ENCODE measurements at places on chromosomes 6 and 20.
A peak's percentile ranks its signal among the peaks of the same experiment; 100 is the strongest.

DNA sequence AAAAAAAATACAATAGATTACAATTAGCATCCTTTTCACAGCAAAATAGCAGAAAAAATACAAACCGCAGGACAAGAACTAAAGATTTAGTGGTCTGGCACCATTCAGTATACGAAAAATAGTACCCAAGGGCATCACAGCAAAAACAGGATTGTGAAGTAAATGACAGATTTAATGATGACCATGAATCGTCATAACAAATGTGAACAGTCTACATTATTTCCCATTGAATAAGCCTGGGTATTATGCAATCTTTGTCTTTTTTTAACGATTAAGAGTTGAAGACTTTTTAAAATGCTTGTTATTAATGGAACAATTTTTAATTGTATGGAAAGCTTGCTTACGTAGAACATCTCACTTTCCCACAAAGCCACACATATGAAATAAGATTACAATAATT lies 432.8 kb downstream of the PKHD1 start:
- no peak for DNase-seq

- no peak for DNase-seq
Measured at GRCh38 chr6:148479497-148479896, 136.9 kb downstream of the SASH1 start.

DNA sequence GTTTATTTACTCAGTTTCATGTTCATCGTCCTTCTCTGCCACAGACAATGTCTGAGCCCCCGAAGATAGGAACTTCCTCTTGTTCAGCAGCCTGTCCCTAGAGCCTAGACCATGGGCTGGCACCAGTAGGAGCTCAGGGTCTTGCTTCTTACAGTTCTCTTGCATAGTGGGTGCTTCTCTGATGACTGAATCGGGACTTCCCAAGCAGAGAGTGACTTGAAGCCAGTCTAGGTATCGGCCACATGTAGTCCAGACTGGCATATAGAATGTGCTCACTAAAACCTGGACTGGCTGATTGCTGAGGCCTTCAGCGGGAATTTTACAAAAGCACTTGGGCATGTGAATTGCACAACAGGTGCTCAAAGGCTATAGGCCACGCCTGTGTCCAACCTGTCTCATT lies 52.0 kb downstream of the PRDM1 start:
- DNase-seq = no peak

- no peak for DNase-seq
Measured at GRCh38 chr6:56833127-56833791, 121.6 kb upstream of the BEND6 start.

- DNase-seq = no peak
Measured at GRCh38 chr6:53625315-53625714, 40.2 kb downstream of the KLHL31 start.

DNA sequence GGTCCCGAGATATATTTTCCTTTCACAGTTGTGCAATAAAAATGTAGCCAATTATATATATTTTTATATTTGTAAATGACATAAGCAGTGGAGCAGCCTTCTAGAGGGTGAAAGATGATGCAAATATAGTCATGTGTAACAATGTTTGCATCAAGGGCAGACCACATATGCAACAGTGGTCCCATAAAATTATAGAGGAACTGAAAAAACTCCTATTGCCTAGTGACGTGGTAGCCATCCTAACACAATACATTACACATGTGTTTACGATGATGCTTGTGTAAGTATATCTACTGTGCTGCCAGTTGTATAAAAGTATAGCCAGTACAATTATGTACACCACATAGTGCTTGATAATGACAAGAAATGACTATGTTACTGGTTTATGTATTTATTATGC lies 162.8 kb downstream of the ZFAND3 start:
- no peak for DNase-seq

DNA sequence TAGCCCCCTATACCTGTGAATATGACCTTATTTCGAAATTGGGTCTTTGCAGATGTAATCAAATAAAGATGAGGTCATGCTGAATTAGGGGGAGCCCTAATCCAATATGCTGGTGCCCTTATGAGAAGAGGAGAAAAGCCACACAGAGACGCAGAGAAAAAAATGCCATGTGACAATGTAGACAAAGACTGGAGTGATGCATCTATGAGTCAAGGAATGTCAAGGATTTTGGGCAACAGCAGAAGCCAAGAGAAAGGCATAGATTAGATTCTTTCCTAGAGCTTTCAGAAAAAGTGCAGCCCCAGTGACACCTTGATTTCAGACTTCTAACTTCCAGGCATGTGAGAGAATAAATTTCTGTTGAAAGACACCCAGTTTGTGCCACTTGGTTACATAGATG lies 47.4 kb upstream of the HS3ST5 start:
- DNase-seq = no peak

DNA sequence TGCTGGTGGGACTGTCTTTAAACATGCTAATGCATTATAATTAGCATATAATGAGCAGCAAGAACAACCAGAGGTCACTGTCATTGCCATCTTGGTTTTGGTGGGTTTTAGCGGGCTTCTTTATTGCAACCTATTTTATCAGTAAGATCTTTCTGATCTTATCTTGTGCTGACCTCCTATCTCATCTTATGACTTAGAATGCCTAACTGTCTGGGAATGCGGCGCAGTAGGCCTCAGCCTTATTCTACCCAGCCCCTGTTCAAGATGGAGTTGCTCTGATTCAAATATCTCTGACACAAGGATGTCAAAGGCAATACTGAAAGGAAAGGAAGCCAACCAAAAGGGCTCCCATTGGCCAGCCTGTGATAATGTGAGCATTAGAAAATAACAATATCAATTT lies 29.8 kb upstream of the SEC63 start:
- DNase-seq = no peak

DNA sequence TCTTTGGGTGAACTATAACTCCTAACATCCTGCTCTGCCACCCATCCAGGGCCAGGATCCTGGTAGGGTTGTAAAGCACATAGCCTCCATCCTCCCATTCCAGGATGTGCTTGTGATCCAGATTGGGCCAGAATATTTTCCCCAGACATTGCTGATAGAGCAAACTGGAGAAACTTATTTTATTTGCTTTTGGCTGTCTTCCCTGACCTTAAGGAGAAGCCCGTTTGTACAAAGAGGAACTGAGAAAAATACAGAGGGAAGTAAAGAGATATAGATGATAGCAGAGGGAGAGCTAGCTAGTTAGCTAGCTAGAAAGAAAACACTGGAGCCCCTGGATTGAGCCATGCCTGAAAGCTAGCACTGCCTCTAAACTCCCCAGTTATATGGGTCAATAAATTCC lies 9.0 kb upstream of the HDAC2 start:
- no peak for DNase-seq

- no peak for DNase-seq
Measured at GRCh38 chr6:391559-392440, at the start of gene IRF4. Gene IRF4 (plus strand): TSS chr6:391752. CDS start chr6:393153, 1,401 bp downstream.

DNA sequence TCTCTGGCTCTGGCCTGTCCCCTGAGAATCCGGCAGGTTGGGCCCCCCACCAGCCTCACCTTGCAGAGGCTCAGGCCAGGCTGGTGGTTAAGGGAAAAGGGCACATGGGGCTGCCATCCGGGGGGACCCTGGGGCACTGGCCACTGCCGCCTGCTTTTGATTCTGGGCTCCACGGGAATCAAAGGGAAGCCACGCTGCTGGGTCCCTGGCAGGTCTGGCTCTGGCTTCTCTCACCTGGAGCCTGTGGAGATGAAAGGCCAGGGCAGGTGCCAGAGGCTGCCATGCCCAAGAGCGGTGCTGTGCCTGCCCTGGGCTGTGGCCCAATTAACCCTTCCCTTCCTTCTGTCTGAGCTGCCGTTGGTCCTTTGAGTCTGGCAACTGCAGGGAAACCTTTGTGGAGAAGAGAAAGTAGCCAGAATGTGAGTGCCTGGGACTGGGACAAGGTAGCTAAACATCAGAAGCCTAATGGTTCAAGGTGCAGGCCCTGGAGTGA lies 9.4 kb upstream of the CDH22 start:
- no peak for DNase-seq

GRCh38 chr6:112781241-112781640 lies 434.1 kb downstream of the RFPL4B start:
- peak; percentile 30 for DNase-seq

- no peak for DNase-seq
Measured at GRCh38 chr6:40393641-40394040, 193.5 kb downstream of the LRFN2 start.

GRCh38 chr6:75760320-75760719 lies 11.3 kb downstream of the MYO6 start:
- DNase-seq = no peak

GRCh38 chr20:2602046-2602735 lies 50.2 kb upstream of the NOP56 start:
- DNase-seq = no peak

GRCh38 chr6:151506761-151507160 lies 12.9 kb downstream of the CCDC170 start:
- no peak for DNase-seq

GRCh38 chr6:14837435-14837834 lies 408.4 kb upstream of the JARID2 start:
- DNase-seq = no peak

GRCh38 chr6:4210629-4211419 lies 75.4 kb upstream of the ECI2 start:
- peak; percentile 48 for DNase-seq

DNA sequence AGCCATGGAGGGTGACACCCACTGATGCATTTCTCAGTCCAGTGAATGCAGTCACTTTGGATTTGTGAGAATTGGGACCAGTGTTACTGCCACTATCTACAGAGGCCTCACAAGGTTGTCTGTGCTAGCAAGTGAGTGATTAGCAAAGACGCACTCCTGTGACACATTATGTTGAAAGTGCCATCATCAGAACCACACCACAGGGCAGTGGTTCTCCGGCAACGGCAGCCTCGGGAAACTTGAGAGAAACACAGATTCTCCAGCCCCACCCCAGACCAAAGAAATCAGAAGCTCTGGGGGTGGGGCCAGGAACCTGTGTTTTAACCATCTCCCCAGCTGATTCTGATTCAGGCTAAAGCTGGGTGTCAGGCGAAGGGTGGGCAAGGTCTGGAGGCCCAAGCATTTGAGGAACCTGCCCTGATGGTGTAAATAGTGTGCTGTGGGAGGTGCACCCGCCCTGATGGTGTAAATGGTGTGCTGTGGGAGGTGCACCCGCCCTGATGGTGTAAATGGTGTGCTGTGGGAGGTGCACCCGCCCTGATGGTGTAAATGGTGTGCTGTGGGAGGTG lies 39.9 kb downstream of the TMEM242 start:
- DNase-seq = no peak

DNA sequence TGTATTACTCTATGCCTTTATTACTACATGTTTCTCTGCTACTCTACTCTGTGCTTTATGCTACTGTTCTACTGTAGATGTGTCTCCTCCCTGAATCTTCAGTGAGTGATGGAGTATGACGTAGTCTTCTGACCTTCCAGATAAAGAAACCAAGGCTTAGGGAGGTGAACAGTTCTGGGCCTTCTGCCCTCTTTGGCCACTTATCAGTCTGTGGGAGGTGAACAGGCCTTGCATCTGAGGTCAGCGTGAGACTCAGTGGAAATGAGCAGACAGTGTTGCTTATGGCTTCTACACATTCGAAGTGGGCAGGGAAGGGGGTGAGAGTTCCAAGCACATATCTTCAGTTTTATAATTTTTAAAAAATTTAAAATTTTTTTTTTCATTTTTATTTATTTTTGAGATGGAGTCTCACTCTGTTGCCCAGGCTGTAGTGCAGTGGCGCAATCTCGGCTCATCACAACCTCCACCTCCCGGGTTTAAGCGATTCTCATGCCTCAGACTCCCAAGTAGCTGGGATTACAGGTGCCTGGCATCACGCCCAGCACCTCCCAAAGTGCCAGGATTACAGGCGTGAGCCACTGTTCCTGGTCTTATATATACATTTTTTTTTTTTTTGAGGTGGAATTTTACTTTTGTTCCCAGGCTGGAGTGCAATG lies 24.2 kb downstream of the MYBL2 start:
- no peak for DNase-seq

- DNase-seq = no peak
Measured at GRCh38 chr20:33148040-33148439, 19.9 kb upstream of the BPIFA2 start.

- DNase-seq = no peak
Measured at GRCh38 chr6:15184441-15184861, 61.4 kb upstream of the JARID2 start.

DNA sequence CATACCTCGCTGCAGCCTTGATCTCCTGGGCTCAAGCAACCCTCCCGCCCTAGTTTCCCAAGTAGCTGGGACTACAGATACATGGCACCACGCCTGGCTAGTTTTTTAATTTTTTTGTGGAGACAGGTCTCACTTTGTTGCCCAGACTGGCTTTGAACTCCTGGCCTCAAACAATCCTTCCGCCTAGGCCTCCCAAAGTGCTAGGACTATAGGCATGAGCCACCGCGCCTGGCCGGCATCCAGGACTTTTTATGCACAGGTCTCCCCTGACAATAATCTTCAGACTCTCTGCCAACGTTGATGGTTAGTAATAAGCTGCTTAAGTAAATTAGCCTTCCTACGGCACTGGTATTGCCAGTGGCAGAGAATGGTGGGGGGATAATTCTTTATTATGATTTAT lies 110.5 kb upstream of the MTHFD1L start:
- peak; percentile 10 for DNase-seq

GRCh38 chr6:4853782-4854511 lies 77.7 kb downstream of the CDYL start:
- DNase-seq = no peak

DNA sequence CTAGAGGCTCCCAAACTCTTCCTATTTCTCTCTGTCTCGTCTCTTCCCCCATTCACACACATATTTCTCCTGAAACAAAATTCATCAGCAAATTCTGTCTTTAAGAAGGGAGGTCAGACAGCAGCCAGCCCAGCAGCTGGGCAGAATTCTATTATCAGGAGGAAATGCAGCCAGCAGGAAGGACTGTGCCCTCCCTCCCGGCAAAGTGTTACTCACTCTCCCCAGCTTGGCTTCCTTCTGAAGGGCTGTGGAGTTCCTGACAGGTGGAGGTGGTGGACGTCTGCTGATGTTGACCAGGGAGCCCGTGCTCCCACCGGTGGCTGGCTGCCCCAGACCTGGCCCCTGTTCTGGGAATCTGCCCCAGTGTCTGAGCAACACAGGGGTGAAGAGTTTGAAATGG lies 37.3 kb downstream of the KCNB1 start:
- peak; percentile 16 for DNase-seq

- DNase-seq = no peak
Measured at GRCh38 chr20:2385496-2385895, 4.8 kb downstream of the TGM6 start.

GRCh38 chr20:32440069-32440757 lies 82.1 kb downstream of the ASXL1 start:
- DNase-seq = no peak

GRCh38 chr20:32357869-32358631 lies at the start of gene ASXL1:
Gene ASXL1 (plus strand): TSS chr20:32358331. CDS start chr20:32358776, 445 bp downstream.
- peak; percentile 99 for DNase-seq

GRCh38 chr6:31157513-31158139 lies at the start of gene CCHCR1:
Gene CCHCR1 (minus strand): TSS chr6:31157802. CDS start chr6:31157600, 202 bp downstream.
- no peak for DNase-seq

DNA sequence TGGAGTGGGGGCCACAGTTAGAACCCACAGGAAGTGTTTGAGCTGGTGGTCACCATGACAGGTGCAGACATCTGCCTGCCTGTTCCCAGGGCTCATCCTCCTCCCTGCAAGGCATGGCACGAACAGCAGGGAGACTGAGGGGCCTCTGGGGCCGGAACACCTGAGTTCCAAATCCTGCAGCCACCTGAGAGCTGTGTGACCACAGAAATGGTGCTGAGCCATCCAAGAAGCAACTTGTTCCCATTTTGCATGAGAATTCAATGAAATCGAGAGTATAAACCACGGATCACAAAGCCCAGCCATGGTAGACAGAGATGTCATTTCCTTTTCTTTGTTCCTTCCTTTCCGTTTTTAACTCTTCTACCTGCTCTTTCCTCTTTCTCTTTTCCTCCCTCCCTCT lies 268.6 kb downstream of the FOXA2 start:
- no peak for DNase-seq

GRCh38 chr6:25392372-25392771 lies 113.2 kb downstream of the CARMIL1 start:
- DNase-seq = no peak

Data from BE2C (cell line).